SHP77 treated with DMSO at 0.1 percent for 48 hours (cell line): ENCODE measurements at places on chromosomes 1 and 21.

GRCh38 chr1:16211824-16212223 is 628 bp downstream of the ARHGEF19 start:
- DNase-seq = no peak

- no peak for DNase-seq
These were observed 18.9 kb downstream of the DBT start for GRCh38 chr1:100230765-100231164.

DNA sequence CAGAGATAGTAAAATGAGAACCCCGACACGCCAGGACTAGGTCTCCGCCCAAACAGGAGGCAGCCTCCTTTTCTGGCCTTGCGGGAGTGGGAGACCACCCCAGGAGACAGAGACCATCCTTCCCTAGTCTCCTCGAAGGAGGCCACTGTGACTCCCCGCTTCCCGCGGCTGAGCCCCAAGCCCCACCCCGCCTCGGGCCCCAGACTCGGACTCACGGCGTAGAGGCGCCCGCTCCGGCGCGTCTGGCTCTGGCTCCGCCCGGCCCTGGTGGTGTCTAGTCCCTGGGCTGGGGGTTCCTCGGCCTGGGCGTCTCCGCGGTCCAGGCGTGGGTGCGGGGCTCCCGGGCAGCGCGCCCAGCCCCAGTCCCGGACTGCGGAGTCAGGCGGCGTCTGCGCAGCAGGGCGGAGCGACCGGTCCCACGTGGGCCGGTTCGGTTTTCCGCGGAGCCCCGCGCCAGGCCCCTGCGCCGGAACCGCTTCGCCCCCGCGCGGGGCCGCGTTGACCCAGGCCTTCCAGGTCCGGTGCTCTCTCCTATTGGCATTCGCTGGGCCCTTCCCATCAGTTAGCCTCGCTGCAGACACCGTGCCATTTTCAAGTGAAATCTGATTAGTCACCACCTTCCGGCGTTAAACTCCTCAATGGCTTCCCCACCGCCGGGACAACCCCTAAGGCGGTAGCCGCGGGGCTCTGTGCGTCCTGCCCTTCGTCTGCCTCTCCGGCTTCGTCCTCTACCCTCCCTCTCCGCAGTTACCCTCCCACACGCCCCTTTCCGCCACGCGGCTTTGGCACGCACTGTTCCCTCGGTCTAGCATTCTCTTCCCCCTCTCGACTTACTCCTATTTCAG is at the start of gene C1orf216:
Gene C1orf216 (minus strand): TSS at position 393 of the 845 bp plus-strand sequence. CDS start 2,563 bp downstream, outside the sequence.
- DNase-seq = peak; percentile 50

- DNase-seq = no peak
These were observed 40.7 kb downstream of the MAP3K21 start for GRCh38 chr1:233368106-233368788.

DNA sequence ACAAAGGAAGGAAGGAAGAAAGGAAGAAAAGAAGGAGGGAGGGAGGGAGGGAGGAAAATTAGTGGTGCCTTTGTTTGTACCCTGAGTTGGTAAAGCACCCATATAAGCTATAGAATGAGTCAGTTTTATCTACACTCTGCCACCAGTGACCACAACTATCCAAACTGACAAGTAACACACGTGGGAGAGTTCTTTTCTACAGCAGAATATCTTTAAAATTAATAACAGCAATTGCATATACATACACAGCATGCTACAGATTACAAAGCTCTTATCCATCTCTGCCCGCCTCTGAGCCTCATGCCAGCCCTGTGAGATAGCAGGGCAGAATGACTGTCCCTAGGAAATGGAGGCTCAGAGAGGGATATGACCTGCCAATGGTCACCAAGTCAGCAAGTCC is 20.3 kb downstream of the CDCP2 start:
- DNase-seq = no peak

GRCh38 chr21:43908167-43908566 is 43.1 kb downstream of the AGPAT3 start:
- no peak for DNase-seq

GRCh38 chr1:6000444-6001288 is 8.4 kb upstream of the NPHP4 start:
- DNase-seq = no peak

DNA sequence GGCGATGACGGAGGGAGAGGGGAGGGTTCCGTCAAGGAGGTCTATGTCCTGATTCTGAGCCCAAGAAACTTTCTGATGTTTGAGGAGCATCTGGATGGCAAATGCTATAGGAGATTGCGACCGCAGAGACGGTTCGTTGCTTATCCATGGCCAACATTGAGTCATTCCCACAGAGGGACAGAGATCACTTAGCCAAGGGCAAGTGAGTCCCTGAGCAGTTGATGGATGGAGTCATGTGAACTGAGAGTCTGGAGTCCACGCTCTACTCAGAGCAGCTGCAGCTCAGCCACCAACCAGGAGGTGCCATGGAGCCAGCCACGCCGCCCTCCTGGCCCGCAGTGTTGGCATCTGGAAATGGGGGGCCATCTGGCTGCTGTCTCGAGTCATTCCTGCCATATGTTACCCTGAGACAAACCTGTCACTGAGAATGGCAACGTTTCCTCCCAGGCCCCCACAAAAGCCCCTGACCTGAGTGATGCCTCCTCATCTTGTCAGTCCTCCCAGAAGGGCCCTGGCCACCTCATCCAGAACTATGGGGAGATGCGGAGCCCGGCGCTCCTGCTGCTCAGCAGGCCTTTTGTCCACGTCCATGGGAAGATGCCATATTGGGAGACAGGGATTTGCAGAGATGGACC is 58.6 kb downstream of the ATP5PO start:
- DNase-seq = no peak

DNA sequence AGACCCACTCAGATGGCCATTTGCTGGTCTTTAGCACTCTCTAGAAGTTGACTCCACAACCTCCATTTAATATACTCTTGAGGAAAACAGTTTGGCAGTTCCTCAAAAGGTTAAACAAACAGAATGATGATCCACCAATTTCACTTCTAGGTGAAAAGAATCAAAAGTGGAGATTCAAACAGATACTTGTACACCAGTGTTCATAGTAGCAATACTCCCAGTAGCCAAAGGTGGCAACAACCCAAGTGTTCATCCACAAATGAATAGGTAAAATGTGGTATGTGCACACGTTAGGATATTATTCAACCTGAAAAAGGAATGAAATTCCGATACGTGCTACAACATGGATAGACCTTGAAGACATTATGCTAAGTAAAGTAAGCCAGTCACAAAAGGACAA is 6.3 kb downstream of the PRCC start:
- DNase-seq = no peak

DNA sequence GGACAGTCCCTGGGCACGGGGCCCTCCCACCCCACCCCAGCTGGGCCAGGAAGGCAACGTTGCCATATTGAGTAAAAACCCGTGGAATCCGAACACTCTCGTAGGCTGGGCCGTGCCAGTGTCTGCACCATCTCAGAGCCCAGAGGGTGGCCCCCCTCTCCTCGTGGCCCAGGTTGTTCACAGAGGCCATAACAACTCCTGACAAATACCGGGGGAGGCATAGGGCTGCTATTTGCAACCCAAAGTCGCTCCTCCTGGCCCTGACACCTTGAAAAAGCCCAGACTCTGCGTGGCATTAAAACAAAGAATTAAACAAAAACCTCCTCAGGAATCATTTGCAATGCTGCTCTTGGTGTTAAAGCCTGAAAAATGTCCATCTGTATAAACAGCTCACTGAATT is 141.4 kb downstream of the CASZ1 start:
- no peak for DNase-seq
